ENCODE measurements at places on chromosomes 6 and 20. TPM values are rescaled to one million over a fixed set of nuclear protein-coding genes. Genes with fewer than 3 reads are reported as not detected.

- DNase-seq = peak; percentile 56
Observed at GRCh38 chr6:44100088-44100550, 27.1 kb downstream of the MRPL14 start.

- DNase-seq = no peak
Observed at GRCh38 chr6:57078531-57079207, 11.3 kb upstream of the ZNF451 start.

- DNase-seq = no peak
Observed at GRCh38 chr6:45532721-45533210, 155.0 kb upstream of the SUPT3H start.

- no peak for DNase-seq
Observed at GRCh38 chr6:164455835-164456234, 853.6 kb downstream of the C6orf118 start.

DNA sequence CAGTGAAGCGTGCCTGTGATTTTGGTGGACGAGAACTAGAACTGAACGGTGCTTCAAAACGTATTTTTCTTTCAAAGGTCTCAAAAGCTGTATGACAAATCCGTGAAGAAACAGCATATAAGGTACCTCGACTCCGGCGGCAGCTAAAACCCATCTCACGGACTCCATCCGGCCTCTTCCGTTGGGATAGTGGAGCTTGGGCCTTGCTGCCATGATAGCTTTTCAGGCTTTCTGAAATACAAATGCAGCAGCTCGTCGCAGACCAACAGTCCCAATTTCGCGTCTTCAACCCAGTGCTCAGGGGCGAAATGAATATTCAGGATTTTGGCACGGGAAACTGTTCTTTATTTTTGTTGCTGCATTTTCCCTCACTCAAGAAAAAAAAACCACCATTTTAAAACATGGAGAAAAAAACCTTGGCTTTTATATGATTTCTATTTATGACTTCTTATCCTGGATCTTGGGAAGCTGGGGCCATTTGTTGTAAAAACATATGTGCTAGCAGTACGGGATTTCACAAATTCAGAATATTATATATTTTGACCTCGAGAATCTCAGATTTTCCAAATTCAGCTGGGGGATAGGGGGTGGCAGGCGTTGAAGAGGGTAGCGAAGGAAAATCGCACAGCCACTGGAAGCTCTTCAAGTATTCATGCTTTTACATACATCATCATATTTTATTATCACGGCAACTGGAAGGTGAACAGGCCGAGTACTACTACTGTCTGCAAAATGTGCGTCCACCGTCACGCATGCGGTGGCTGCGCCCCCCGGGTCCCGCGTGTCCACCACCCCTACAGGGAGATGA is 849 bp downstream of the GSTA4 start:
- DNase-seq = peak; percentile 73

DNA sequence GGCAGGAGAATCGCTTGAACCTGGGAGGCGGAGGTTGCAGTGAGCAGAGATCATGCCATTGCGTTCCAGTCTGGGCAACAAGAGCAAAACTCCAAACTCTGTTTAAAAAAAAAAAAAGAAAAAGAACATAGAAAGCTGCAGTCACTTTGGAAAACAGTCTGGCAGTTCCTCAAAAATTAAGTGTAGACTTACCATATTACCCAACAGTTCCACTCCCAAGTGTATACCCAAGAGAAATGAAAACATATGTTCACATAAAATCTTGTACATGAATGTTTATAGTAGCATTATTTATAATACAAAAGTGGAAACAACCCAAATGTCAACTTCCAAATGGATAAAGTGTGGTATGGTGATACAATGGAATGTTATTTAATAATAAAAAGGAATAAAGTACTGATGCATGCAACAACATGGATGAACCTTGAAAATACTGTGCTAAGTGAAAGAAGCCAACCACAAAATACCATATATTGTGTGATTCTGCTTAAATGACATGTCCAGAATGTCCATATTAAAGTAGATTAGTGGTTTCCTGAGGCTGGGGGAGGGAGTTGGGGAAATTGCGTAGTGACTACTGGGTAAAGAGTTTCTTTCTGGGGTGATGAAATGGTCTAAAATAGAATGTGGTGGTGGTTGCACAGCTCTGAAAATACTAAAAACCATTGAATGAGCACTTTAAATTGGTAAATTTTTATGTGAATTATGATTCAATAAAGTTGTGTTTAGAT is 62.9 kb downstream of the SUN5 start:
- DNase-seq = no peak

DNA sequence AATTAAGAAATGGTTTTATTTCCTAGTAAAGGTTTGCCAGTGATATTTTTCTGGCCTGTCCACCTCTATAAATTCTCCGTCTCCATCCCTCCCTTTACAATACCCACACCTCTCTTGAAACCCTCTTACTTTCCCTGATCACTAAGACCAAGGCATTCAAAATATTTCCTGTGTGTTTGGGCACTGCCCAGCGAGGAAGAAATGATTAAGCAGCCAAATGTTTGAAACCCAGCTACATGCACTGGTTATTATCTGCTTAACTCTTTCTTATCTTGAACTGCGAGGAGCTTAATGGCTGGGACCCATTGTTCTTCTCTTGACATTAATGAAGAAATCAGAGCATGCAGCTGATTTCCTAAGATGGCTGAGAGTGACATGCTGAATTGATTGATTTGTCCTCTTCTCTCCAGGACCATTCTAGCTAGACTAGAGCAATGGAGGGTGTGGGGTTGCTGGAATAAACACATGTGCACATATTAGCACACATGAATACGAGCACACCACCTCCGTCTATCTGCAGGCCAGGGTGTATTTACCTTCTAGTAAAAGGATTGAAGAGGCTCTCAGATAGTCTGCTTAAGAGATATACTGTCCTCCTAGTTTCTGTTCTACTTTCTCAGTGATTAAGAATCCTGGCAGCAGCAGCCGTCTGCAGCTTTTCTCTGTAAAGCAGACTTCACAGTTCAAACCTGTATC is 46.1 kb upstream of the PRDM1 start:
- peak; percentile 22 for DNase-seq

NHSL1 gene
- polyA plus RNA-seq = 71.0 TPM

C6orf58 gene
- not detected for polyA plus RNA-seq

FAM83D gene
- polyA plus RNA-seq = 6.5 TPM

GRCh38 chr6:106511288-106512047 is 117.8 kb downstream of the RTN4IP1 start:
- no peak for DNase-seq

- DNase-seq = peak; percentile 89
Observed at GRCh38 chr6:143652841-143653331, 24.9 kb upstream of the PHACTR2 start.

DNA sequence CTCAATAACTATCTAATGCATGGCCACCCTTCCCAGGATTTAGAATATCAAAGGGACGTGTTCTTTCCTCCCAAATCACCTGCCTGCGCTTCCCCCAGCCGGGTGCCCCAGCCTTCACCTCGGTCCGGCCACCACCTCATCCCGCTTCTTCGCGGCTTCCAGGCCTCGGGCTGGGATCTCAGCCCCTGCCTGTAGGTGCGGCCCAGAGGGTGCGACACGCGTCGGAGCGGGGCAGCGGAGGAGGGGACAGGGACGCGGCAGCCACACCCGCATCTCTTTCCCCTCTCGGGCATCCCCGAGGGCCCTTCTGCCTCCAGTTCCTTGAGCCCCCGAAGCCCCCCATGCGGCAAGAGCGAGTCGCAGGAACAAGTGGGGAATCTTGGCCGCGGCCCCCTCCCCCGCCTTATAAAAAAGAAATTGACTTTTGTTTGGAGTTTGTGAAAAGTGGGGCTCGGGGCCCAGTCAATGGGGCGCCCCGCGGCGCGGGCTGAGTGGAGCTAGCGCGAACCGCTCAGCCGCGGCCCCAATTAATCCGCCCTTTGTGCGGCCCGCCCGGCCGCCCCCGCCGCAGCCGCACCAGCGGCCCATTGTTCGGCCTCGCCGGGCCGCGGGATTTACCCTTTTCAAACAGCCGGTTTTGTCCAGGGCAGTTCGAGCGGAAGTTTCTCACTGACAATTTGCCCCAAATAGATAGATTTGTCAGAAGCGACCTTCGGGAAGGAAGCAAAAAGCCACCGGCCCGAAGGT is 8.4 kb upstream of the NR2E1 start:
- DNase-seq = peak; percentile 29

GPX5 gene
- not detected for polyA plus RNA-seq

DNA sequence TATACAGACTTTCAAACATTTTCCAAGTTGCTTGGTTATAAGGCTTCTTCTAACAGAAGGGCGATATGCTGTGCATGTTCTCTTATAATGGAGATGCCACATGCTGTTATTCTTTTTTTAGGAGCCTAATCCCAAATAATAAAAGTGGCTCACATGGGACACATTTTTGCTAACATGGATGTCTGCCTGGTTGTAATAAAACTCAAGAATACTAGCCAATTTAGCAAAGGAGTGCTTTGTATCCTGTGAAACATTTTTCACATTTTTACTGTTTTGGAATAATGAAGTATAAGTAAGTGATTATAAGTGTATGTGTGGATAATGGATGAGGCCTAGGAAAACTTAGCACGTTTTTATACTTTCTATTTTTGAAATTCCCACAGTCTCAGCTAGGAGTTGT is 312.2 kb downstream of the LAMA2 start:
- DNase-seq = no peak

POM121L2 gene
- not detected for polyA plus RNA-seq

All from small intestine (tissue), 16 donors.